ENCODE measurements at places on chromosomes 7 and 10. TPM values are rescaled to one million over a fixed set of nuclear protein-coding genes. Genes with fewer than 3 reads are reported as not detected.

The TRIM74 gene
- total RNA-seq = not detected

The PTPRE gene
- total RNA-seq = 15.1 TPM

The ACSM6 gene
- 0.55 TPM for total RNA-seq

The ZSWIM8 gene
- total RNA-seq = 138 TPM

DNA sequence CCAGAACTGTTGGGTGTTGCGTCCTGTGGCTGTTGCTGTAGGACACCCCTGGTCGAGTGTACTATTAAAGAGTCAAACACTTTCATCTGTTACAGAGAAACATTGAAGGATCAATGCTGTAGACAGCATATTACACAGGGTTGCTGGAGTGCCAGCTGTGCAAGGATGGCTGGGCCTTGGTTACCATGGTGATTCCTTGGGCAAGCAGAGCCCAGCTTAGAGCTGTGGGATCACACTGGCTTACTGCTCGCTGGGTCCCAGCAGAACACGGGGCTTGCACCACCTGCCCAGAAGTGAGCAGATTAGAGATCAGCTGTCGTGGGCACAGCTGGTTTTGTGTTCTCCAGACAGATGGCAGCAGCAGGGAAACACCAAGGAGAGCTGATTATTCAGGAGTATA, 76.0 kb downstream of the GPR141 start:
- DNase-seq = no peak
- H3K36me3 ChIP-seq = no peaks in the 10 kb centered on the region
- no peaks in the 10 kb centered on the region for H3K4me1 ChIP-seq

- DNase-seq = no peak
- H3K36me3 ChIP-seq = peaks cover 20% of the 10 kb centered on the region
- no peaks in the 10 kb centered on the region for H3K4me1 ChIP-seq
- H3K27me3 ChIP-seq = no peaks in the 10 kb centered on the region
- no peak overlapping the region for H3K27ac ChIP-seq
Measured at GRCh38 chr10:132149271-132149670, 37.5 kb upstream of the DPYSL4 start.

DNA sequence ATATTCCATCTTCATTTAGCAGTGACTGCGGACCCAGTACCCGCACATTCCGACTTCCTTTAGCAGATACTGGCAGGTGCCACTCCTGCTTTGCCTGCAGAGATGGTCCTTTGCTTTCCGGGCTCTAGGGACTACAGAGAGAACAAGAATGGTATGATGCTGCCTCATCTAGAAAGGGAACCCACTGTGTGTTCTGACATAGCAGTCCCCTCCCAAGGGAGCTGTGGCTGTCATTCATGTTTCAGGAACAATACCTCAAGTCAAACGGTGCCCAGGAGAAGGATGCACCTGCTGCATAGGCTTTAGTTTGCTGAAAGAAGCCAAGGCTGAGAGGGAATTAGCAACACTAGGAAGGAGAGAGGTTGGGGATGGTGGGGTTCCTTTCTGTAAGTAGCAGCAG, 15.9 kb upstream of the TMEM72 start:
- DNase-seq = no peak
- H3K27me3 ChIP-seq = no peaks in the 10 kb centered on the region
- no peaks in the 10 kb centered on the region for H3K36me3 ChIP-seq
- H3K27ac ChIP-seq = no peak overlapping the region
- H3K4me3 ChIP-seq = no peak overlapping the region

DNA sequence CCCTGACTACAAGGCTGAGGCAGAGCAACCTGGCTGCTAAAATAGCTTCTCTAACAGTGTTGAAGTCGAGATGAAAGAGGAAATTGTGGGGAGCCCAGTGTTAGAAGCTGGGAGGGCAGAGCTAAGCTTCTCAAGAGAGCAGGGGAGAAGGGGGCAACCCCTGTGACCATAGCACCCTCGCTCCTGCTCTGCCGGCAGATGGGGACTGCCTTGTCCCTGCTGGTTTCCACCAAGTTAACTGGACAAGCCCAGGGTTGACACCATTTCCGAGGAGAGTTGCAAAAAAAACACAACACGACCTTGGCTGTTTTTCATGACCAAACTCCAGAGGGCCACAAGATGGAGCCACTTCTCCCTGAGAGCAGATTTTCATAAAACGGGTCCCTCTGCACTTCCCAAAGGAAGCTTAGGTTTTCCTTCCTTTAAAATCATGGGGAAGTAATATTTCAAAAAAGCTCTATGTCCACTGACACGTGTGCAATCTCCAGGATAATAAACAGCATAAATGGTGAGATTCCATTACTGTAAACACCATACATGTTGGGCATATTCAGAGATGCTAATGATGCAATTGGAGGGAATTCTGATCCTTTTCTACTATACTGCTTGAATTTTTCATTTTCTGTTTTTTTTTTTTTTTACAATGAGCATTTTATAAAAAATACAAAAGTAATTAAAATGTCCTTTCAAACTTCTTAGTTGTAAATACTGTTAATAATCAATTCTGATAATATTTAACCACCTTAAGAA, 140.4 kb downstream of the PIP4K2A start:
- H3K36me3 ChIP-seq = no peaks in the 10 kb centered on the region
- no peaks in the 10 kb centered on the region for H3K27me3 ChIP-seq
- no peak for DNase-seq

- peak overlapping the region; percentile 53 for H3K4me3 ChIP-seq
- peaks cover 25% of the 10 kb centered on the region for H3K4me1 ChIP-seq
- H3K27ac ChIP-seq = peak overlapping the region; percentile 65
- peaks cover 69% of the 10 kb centered on the region for H3K27me3 ChIP-seq
Measured at GRCh38 chr7:15684111-15684800, 2.2 kb downstream of the MEOX2 start.

DNA sequence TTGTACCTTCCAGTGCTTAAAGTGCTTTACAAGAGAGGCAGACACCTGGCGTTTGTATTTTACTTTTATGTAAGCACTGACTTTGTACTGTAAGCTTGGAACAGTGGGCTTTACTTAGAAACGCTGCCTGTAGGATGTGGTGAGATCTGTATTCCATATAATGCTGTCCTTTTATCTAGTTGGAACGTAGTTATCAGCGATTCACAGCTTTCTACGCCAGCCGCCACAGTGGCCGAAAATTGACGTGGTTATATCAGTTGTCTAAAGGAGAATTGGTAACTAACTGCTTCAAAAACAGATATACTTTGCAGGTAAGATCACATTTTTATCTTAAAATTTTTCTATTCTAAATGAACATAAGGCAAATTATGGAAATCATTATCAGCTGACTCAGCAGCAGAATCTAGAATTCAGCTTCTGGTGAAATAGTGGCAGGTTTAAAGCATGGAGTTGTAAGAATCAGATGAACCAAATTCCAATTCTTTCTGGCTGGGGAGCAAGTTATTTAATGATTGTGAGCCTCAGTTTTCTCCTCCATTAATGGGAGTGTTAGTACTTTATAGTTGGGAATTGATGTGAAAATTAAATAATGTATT, 91.5 kb downstream of the CUL1 start:
- H3K4me3 ChIP-seq = no peak overlapping the region
- no peak for DNase-seq
- no peaks in the 10 kb centered on the region for H3K4me1 ChIP-seq
- H3K27ac ChIP-seq = no peak overlapping the region

DNA sequence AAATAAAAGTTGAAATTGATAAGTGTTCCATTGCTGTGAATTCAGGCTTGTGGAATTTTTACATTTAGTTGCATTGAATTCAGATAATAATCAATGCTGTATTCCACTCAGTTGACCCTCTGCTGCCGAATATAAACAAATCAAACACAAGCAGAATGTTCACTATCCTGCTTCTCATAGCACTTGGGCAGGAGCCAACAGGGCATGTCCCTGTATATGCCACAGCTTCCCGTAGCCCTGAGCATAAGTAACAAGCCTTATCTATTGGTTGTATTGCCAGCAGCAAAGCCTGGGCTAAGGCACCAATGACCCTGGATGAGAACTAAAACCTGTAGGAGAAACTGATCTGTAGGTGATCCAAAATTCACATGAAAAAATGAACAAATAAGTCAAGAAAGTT, 145.9 kb downstream of the ARHGAP12 start:
- H3K4me3 ChIP-seq = no peak overlapping the region
- H3K36me3 ChIP-seq = no peaks in the 10 kb centered on the region
- H3K27me3 ChIP-seq = no peaks in the 10 kb centered on the region
- H3K27ac ChIP-seq = no peak overlapping the region

- H3K4me3 ChIP-seq = no peak overlapping the region
- H3K36me3 ChIP-seq = no peaks in the 10 kb centered on the region
- no peak overlapping the region for H3K27ac ChIP-seq
- H3K4me1 ChIP-seq = no peaks in the 10 kb centered on the region
- DNase-seq = no peak
Measured at GRCh38 chr7:84085147-84085546, 109.4 kb downstream of the SEMA3A start.

Data from sigmoid colon (tissue), 7 donors.